Neural progenitor cell (in vitro differentiated cells): ENCODE measurements at places on chromosomes 13 and 19.

GRCh38 chr13:93422980-93423543, 196.5 kb downstream of the GPC6 start:
- H3K4me3 ChIP-seq = no peak overlapping the region
- H3K27ac ChIP-seq = no peak overlapping the region
- peaks cover 6% of the 10 kb centered on the region for H3K4me1 ChIP-seq
- H3K36me3 ChIP-seq = no peaks in the 10 kb centered on the region
- H3K27me3 ChIP-seq = no peaks in the 10 kb centered on the region

- peaks cover 3% of the 10 kb centered on the region for H3K36me3 ChIP-seq
- H3K4me3 ChIP-seq = no peak overlapping the region
- no peak for DNase-seq
- no peaks in the 10 kb centered on the region for H3K4me1 ChIP-seq
- no peak overlapping the region for H3K27ac ChIP-seq
- H3K27me3 ChIP-seq = no peaks in the 10 kb centered on the region
These were observed 24.2 kb downstream of the BTBD2 start for GRCh38 chr19:1991018-1991913.

DNA sequence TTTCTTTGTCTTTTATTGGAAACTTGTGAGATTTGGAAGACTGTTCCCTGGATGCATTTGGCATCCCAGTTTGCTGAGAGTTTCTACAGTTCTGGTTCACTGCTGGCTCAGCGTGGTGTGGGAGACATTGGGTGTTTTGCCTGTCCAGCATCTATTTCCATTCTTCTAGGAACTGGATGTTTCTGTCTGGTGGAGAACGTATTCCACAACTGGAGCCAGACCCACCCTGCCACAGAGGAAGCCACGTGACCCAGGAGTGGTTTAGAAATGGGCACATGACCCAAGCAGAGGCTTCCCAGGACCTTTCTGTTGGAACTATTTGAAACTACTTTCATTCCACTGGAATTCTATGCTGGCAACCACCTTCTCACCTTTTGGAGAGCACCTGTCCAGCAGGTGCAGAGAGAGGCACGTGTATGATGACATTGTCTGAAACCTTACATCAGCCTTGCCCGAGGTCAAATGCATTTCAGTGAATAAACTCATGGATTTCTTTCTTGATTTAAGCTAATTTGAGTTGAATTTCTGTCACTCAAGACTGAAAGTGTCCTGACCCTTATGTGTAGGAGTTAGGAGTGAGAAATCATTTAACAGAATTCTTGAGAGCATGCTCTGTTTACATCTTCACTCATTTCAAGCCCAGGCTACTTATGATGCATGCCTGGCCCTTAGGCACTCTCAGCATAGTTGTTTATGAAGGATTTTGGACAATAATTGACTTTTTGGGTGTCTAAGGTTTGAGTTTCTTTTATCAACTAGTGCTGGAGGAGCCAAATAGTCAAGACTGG, 121.8 kb downstream of the AKAP11 start:
- H3K4me3 ChIP-seq = no peak overlapping the region
- peaks cover 11% of the 10 kb centered on the region for H3K4me1 ChIP-seq
- no peak overlapping the region for H3K27ac ChIP-seq
- H3K36me3 ChIP-seq = no peaks in the 10 kb centered on the region

DNA sequence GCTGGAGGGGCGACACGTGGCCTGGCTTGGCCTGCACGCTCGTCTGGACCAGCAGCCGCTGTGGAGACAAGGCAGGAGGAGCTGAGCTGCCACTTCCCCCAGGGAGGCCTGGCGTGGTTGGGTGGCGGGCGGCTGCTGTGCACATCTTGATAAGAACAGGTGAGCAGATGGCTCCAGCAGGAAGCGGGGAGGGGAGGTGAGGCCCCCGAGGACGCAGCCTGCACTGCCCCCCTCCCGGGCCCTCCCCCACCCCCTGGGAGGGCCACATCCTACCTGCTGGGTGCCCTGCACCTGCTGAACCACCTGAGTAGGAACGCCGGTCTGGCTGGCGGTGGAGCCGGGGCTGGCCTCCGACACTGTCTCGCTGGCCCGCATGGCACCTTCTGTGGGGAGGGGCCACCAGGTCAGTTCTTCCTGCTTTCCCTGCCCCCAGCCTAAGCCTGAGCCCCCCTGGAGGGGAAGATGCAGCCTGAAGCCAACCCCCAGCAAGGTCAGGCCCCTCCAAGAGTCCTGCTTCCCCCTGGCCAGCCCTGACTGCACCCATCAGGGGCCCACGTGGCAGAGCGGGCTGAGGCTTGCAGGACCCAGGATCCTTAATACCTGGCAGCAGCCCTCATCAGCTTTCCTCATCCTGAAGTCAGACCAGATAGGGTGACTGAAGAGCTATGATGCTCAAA, 22.8 kb downstream of the RFX1 start:
- peaks cover 24% of the 10 kb centered on the region for H3K4me1 ChIP-seq
- H3K36me3 ChIP-seq = no peaks in the 10 kb centered on the region
- H3K4me3 ChIP-seq = no peak overlapping the region
- no peak overlapping the region for H3K27ac ChIP-seq
- DNase-seq = no peak

GRCh38 chr19:496112-496665, at the start of gene MADCAM1:
Gene MADCAM1 (plus strand): TSS chr19:496486. CDS start chr19:496500, 14 bp downstream.
- H3K4me1 ChIP-seq = no peaks in the 10 kb centered on the region
- H3K27ac ChIP-seq = no peak within 1 kb of the TSS
- no peaks in the 10 kb centered on the region for H3K36me3 ChIP-seq

DNA sequence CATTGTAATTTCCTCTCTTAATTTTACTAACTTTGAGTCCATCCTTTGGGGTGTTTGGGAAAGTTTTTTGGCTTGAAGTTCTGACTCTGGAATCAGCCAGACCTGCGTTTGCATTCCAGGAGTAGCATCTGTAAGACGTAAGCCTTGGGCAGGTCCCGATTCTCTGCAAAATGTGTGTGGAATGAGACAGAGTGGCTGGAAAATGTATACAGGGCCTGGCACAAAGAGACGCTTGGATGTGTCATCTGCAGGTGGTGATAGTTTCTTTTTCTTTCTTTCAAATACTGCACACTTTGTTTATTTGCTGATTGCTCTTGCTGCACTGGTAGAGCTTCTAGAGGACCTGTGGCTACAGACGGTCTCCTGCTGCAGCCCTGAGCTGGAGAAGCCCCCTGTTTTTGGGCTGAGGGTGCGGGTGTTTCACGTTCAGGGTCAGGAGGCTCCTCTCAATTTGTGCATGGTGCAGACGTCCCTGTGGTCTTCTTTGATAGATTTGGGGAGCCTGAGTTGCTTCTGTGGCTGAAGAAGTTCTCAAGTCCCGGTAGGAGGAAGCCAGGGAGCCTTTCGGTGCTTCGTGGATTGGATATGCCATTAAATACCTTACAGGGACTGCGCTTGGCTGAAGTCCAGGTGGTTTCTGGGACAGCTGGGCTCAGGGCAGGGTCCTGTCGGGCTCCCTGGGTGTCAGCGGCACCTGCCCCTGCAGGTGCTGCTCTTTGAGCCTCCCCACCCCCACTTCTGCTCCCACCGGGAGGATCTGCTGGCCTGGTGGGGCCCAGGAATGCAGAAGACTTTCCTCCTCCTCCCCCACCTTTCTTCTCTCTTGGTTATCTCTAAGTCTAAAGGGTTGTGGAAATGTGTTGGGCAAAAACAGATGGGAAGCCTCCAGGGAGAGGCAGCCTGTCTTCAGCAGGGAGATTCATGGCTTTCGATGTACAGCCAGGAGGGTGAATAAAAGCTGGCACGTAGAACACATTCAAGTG, 44.0 kb upstream of the GAS6 start:
- H3K27me3 ChIP-seq = no peaks in the 10 kb centered on the region
- no peak for DNase-seq
- no peaks in the 10 kb centered on the region for H3K4me1 ChIP-seq
- no peak overlapping the region for H3K4me3 ChIP-seq

DNA sequence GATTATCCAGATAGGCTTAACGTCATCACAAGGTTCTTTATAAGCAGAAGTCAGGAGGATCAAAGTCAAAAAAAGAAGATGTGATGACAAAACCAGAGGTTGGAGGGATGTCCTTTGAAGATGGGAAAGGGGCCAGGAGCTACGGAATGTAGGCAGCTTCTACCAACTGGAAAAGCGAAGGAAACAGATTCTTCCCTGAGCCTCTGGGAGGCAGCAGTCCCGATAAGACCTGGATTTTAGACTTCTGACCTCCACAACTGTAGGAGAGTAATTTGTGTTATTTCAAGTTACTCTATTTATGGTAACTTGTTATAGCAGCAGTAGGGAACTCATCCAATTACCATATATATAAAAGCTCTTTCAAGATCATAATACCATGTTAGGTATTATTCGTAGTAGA, 98.8 kb upstream of the MYCBP2 start:
- H3K4me3 ChIP-seq = no peak overlapping the region
- no peaks in the 10 kb centered on the region for H3K27me3 ChIP-seq
- H3K36me3 ChIP-seq = no peaks in the 10 kb centered on the region
- no peaks in the 10 kb centered on the region for H3K4me1 ChIP-seq
- no peak overlapping the region for H3K27ac ChIP-seq

DNA sequence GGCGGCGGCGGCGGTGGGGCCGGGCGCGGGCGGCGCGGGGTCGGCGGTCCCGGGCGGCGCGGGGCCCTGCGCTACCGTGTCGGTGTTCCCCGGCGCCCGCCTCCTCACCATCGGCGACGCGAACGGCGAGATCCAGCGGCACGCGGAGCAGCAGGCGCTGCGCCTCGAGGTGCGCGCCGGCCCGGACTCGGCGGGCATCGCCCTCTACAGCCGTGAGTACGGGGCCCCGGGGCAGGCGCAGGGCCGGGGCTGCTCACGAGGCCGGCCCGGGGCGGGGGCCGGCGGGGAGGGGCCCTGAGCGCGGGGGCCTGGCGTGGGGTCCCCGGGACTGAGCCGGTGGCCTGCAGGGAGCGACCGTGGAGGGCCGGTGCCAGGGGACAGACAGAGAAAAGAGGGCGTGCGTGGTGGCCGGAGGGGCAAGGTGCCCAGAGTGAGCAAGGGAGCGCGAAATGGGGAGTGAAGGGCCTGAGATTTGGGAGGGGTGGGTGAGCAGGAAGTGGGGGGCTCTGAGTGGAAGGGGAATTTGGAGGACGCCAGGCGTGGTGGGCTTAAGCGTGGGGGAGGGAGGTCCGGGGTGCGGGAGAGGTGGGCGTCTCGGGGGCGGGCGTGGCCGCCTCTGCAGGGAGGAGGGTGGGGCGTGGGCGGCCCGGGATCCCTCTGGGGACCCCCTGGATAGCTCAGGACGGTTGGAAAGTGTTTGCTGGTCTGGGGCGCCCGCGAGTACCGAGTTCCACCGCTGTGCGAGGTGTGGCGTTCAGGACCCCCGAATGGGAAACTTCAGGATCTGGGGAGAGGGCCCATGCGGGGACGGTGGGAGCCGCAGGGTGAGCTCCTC, 575 bp downstream of the CARM1 start:
- H3K27ac ChIP-seq = no peak overlapping the region
- peak overlapping the region; percentile 90 for H3K4me3 ChIP-seq
- DNase-seq = peak; percentile 74
- peaks cover 15% of the 10 kb centered on the region for H3K4me1 ChIP-seq
- H3K27me3 ChIP-seq = no peaks in the 10 kb centered on the region

GRCh38 chr13:87779426-87779825, 108.3 kb downstream of the SLITRK5 start:
- no peak overlapping the region for H3K4me3 ChIP-seq
- H3K36me3 ChIP-seq = no peaks in the 10 kb centered on the region
- peaks cover 35% of the 10 kb centered on the region for H3K27me3 ChIP-seq
- DNase-seq = no peak
- no peak overlapping the region for H3K27ac ChIP-seq
- peaks cover 4% of the 10 kb centered on the region for H3K4me1 ChIP-seq

DNA sequence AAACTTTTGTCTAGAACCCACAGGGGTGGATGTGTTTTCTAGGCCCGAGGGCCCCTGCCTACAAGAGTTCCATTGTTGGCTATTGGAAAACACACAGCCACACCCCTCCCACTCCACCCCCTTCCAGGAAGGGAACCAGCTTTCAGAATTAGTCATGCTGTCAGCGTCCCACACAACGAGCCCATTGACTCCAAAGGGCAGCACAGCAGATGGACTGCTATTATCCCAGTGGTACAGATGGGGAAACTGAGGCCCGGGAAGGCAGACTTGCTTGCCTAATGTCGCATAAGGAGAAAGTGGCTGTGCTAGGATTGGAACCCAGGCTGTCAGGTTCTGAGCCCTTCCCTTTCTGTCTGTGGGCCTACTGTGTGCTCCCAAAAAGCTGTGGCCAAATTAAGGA, 8.1 kb upstream of the FXYD3 start:
- peaks cover 4% of the 10 kb centered on the region for H3K4me1 ChIP-seq
- H3K27ac ChIP-seq = no peak overlapping the region
- no peaks in the 10 kb centered on the region for H3K27me3 ChIP-seq
- DNase-seq = no peak
- no peaks in the 10 kb centered on the region for H3K36me3 ChIP-seq
- H3K4me3 ChIP-seq = no peak overlapping the region

GRCh38 chr19:48961051-48961649, 4.0 kb upstream of the FTL start:
- no peaks in the 10 kb centered on the region for H3K27me3 ChIP-seq
- DNase-seq = no peak
- peaks cover 3% of the 10 kb centered on the region for H3K36me3 ChIP-seq
- H3K4me3 ChIP-seq = no peak overlapping the region

- no peak for DNase-seq
- H3K27me3 ChIP-seq = no peaks in the 10 kb centered on the region
- no peak overlapping the region for H3K4me3 ChIP-seq
- peaks cover 19% of the 10 kb centered on the region for H3K36me3 ChIP-seq
- no peaks in the 10 kb centered on the region for H3K4me1 ChIP-seq
These were observed 9.7 kb downstream of the DPY19L3 start for GRCh38 chr19:32415246-32415645.

- H3K4me1 ChIP-seq = peaks cover 26% of the 10 kb centered on the region
- no peaks in the 10 kb centered on the region for H3K36me3 ChIP-seq
- H3K27me3 ChIP-seq = no peaks in the 10 kb centered on the region
- peak; percentile 13 for DNase-seq
- no peak overlapping the region for H3K27ac ChIP-seq
These were observed 141.3 kb upstream of the HTR2A start for GRCh38 chr13:47038188-47038587.

DNA sequence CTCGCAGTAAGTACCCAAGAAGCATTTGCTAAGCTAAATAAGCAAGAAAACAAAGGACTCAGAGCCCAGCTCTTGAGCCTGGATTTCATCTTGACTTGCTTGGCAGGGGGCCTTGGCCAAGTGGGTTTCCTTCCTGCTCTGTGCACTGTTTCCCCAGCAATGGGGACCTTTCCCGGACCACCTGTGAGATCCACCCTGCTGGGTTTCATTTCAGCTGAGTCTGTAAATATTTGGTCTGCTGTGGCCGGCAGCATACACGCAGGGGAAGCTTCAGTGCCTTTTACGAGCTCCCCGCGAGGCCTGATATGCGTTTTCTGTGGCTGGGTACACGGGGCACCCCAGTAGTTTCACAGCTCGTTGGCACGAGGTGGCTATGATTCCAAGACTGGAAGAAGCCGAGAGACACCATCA, 12.4 kb upstream of the TINCR start:
- H3K27ac ChIP-seq = no peak overlapping the region
- no peaks in the 10 kb centered on the region for H3K27me3 ChIP-seq
- H3K4me3 ChIP-seq = no peak overlapping the region
- H3K4me1 ChIP-seq = peaks cover 6% of the 10 kb centered on the region
- no peak for DNase-seq
- H3K36me3 ChIP-seq = no peaks in the 10 kb centered on the region

- no peaks in the 10 kb centered on the region for H3K36me3 ChIP-seq
- H3K27ac ChIP-seq = no peak overlapping the region
- no peak for DNase-seq
These were observed 8.3 kb downstream of the TRPM4 start for GRCh38 chr19:49165865-49166301.
